NCI-H510A treated with DMSO at 0.1 percent for 48 hours (cell line): ENCODE measurements at places on chromosomes 5 and 9.
A peak's percentile ranks its signal among the peaks of the same experiment; 100 is the strongest.

GRCh38 chr5:163505049-163505367 is 411 bp upstream of the MAT2B start:
- no peak for DNase-seq

DNA sequence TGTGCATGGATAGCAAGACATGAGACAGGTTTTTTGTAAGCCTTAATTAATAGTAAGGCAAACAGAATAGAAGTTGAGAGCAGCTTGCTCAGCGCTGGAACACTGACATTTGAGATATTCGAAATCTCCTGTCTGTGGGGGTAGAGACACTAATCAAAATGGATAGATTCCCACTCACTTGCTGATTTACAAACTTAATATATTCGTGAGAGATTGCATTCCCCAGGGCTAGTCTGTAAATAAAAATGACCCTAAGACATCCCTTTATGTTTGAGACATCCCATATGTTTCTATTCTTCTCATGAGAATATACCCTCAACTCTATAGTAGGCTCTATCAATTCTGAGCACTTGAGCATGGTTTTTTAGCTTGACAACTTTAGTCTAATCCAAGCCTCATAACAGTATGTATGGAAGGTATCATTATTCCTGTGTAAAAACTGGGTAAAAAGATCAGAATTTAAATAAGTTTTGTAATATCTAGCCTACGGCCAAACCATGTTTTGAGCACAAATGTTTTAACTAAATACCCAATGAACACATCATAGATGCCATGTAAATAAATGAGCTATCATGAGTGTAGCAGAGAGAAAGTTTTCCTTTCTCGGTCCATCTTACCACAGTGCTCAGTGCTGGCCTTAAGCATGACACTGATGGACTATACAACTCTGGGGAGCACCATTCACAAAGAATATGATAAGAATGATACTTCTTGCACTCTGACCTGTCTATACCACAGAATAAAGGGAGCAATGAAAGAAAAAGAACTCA is 609.2 kb downstream of the PSAT1 start:
- no peak for DNase-seq

GRCh38 chr5:76319673-76320072 is 83.4 kb upstream of the IQGAP2 start:
- DNase-seq = no peak

GRCh38 chr9:121201738-121202533 is at the start of gene RAB14:
Gene RAB14 (minus strand): TSS chr9:121201869. CDS start chr9:121193412, 8,457 bp downstream.
- peak; percentile 98 for DNase-seq

GRCh38 chr5:96343094-96343493 is 90.0 kb downstream of the PCSK1 start:
- no peak for DNase-seq
